ENCODE measurements at places on chromosomes 4 and X. TPM values are rescaled to one million over a fixed set of nuclear protein-coding genes. Genes with fewer than 3 reads are reported as not detected.

- no peaks in the 10 kb centered on the region for H3K4me1 ChIP-seq
- no peak overlapping the region for H3K4me3 ChIP-seq
- H3K27ac ChIP-seq: no peak overlapping the region
- no peak for DNase-seq
- no peaks in the 10 kb centered on the region for H3K27me3 ChIP-seq
These were observed 12.5 kb upstream of the LCORL start for GRCh38 chr4:18034099-18034498.

GRCh38 chr4:110046588-110047049, 133.9 kb downstream of the EGF start:
- H3K4me1 ChIP-seq: no peaks in the 10 kb centered on the region
- no peak overlapping the region for H3K4me3 ChIP-seq
- no peak overlapping the region for H3K27ac ChIP-seq
- H3K36me3 ChIP-seq: no peaks in the 10 kb centered on the region
- no peak for DNase-seq

GRCh38 chrX:10158279-10159144, 1.7 kb downstream of the CLCN4 start:
- H3K4me3 ChIP-seq: peak overlapping the region; percentile 55
- H3K4me1 ChIP-seq: peaks cover 4% of the 10 kb centered on the region
- peak overlapping the region; percentile 79 for H3K27ac ChIP-seq

DNA sequence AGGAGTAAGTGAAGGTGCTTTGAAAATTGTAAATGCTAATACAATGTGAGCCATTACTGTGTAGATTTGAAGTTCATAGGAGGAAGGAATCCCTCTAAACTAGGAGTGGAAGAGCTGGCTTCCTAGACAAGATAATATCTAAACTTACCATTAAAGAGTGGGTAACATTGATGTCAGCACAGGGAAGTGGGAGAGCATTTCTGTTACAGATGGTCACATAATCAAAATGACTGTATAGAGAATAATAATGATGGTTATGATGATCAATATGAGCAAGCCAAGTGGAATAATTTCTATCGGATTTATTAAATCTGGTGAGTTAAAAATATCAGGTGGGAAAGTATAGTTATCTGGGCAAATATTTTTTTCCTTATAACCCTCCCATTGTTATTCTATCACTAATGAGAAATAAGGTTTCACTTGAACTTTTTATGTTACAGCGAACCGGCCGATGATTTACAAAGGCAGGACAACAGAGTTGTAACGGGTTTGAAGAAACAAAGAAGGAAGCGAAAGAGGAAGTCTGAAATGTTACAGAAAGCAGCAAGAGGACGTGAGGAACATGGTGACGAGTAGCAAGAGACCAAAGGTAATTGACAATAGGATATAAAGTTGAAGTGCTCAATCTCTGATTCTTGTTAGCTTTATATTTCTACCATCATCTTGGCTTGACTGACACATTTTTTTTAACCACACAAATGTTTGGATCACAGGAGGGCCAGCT, 43.5 kb downstream of the FMR1NB start:
- no peak overlapping the region for H3K4me3 ChIP-seq
- no peaks in the 10 kb centered on the region for H3K27me3 ChIP-seq
- DNase-seq: no peak

DNA sequence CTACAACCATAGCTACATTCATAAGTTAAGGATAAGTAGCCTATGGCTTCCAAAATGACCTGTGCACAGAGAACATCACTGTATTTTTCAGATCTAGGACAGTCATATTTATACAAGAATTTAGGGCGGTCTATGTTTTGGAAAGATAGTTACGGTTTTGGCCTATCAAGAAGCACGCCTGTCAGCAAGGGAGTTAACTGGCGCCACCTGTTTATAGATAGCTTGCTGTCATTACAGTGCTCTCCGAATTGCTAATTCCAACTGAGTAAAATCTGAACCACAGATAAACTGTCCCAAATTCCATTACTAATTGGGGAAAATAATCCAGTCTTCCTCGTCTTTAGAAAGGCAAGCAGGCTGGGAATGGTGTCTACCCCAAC, 646 bp downstream of the ABCB7 start:
- peak overlapping the region; percentile 57 for H3K4me3 ChIP-seq
- H3K27me3 ChIP-seq: no peaks in the 10 kb centered on the region
- H3K4me1 ChIP-seq: peaks cover 7% of the 10 kb centered on the region
- H3K36me3 ChIP-seq: no peaks in the 10 kb centered on the region
- no peak for DNase-seq

GRCh38 chr4:86283371-86283770, 76.5 kb downstream of the MAPK10 start:
- H3K4me1 ChIP-seq: no peaks in the 10 kb centered on the region
- H3K27ac ChIP-seq: no peak overlapping the region

GRCh38 chr4:148344352-148344751, 97.9 kb downstream of the NR3C2 start:
- H3K27me3 ChIP-seq: no peaks in the 10 kb centered on the region
- peaks cover 22% of the 10 kb centered on the region for H3K4me1 ChIP-seq
- H3K4me3 ChIP-seq: no peak overlapping the region
- DNase-seq: no peak
- no peak overlapping the region for H3K27ac ChIP-seq
- H3K36me3 ChIP-seq: no peaks in the 10 kb centered on the region

DNA sequence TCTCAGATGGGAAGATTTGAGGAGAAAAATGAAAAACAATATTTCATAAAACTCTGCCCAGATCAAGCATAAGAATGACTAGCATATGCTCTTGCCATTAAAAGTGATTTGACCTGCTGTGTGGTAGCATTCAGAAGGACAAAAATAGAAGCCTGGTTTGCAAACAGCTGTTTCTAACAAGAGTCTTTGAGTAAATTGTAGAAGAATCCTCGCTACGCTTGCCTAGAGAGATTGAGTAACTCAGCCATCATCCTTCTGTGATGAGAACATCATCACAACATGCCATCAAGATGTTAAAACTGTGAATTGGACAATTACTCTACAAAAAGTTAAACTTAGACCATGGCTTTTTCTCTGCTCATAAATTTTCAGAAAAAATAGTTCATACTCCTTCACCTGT, 168.9 kb upstream of the PUDP start:
- DNase-seq: no peak
- no peaks in the 10 kb centered on the region for H3K36me3 ChIP-seq
- H3K4me3 ChIP-seq: no peak overlapping the region
- no peaks in the 10 kb centered on the region for H3K4me1 ChIP-seq
- H3K27ac ChIP-seq: no peak overlapping the region
- H3K27me3 ChIP-seq: no peaks in the 10 kb centered on the region

DNA sequence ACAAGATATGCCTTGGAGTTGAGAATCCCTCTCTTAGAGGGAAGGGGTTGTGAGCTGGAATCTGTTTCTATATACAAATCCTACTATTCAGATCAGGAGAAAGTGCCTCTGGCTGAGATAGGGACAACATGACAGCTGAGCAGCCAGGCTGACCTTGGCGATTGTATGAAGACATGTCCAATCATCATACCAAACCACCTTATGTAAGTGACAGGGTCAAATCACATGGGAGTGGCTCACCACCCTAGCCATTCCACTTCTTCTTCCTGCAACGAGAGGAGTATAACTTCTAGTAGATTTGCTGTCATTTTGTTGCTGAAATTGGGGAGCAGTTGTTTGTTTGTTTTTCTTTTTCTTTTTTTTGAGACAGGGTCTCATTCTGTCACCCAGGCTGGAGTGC, 48.3 kb upstream of the TMEM150C start:
- no peak for DNase-seq
- H3K4me1 ChIP-seq: no peaks in the 10 kb centered on the region
- no peaks in the 10 kb centered on the region for H3K27me3 ChIP-seq
- no peaks in the 10 kb centered on the region for H3K36me3 ChIP-seq

DNA sequence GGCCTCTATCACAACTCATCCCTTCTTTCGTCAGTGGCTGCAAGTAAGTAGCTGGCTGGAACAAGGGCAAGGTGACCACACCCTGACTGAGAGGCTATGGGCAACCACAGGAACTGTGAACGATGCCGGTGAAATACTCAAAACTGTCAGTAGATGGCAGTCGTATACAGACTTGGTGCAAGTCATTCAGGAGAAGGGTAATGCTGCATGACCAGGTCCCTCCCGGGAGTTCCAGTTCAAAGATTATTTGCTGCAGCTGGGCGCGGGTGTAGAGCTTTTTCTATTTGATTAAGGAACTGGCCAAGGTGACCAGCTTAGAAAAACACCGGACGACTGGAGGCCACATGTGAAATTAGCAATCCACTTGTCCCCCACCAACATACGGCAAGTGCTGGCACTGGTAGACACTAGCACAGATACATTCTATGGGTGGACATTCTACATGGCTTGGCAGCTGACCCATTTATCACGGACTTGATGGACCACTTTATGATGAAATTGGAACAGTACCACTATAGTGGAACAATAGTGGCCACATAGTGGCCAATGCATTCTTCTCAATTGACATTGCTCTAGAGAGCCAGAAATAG, 726.6 kb downstream of the TRAM1L1 start:
- no peaks in the 10 kb centered on the region for H3K36me3 ChIP-seq
- no peaks in the 10 kb centered on the region for H3K27me3 ChIP-seq
- H3K4me1 ChIP-seq: no peaks in the 10 kb centered on the region
- DNase-seq: peak; percentile 7

DNA sequence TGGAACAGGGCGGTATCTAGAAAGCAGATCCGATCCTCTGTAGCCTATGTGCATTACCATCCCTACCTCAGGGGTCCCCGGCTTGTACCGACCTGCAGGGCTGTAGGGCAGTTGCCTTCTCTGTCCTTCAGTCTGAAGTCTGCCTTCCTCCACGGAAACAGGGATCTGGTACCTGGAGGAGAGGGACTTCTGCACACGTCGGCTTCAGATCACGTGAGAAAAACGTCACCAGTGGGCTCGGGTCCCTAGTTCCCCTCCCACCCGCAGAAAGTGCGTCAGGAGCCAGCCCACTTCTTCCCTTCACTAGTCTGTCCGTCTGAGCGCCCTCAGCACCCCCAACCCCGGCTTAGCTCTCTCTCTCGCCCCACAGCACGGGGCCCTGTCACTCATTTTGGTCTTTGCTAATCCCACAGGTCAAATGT, at the start of gene TCEAL5:
Gene TCEAL5, minus strand, starts transcription at position 170 of the 422 bp plus-strand sequence. CDS start 2,187 bp downstream, outside the sequence.
- H3K27ac ChIP-seq: no peak within 1 kb of the TSS
- peaks cover 43% of the 10 kb centered on the region for H3K27me3 ChIP-seq
- H3K4me3 ChIP-seq: no peak within 1 kb of the TSS
- no peaks in the 10 kb centered on the region for H3K36me3 ChIP-seq
- no peak for DNase-seq

DNA sequence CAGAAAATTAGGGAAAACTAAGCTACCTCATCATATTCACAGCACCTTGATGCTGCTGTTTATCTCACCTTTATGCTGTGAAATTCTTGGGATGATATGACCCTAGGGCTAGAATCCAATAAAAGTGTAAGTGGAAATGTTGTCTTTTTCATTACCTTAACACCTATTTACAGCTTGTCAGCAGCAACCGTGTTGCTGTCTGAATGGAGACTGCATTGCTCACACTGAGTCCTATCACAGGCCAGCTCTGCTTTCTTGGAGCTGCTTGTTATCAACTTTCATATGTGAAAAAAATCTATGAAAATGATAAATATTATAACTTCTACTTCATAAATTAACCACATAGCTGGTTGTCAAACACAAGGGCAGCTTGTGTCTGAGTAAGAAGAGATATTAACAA, 789.5 kb downstream of the TECRL start:
- H3K4me1 ChIP-seq: no peaks in the 10 kb centered on the region
- DNase-seq: no peak
- no peak overlapping the region for H3K4me3 ChIP-seq
- H3K36me3 ChIP-seq: no peaks in the 10 kb centered on the region

DNA sequence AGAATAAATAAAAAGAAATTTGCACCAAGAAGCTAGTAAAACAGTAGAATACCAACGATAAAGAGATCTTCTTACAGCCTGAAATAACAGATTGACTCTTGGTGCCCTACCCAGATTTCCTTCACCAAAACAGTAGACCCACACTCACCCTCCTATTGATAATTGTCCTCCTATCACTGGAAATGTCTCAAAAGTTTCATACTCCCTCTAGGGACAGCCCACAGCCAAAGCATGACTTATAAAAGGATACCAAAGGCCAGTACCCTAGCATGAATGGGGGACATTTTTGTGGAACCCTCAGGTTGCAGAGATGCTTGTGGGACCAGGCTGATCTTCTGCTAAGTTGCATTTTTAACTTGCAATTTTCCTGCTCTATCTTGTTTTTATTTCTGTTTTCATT, 104.1 kb downstream of the INPP4B start:
- H3K36me3 ChIP-seq: no peaks in the 10 kb centered on the region
- no peak overlapping the region for H3K4me3 ChIP-seq
- H3K27me3 ChIP-seq: no peaks in the 10 kb centered on the region

GRCh38 chr4:8112672-8113071, 45.9 kb downstream of the ABLIM2 start:
- DNase-seq: no peak
- peak overlapping the region; percentile 27 for H3K4me3 ChIP-seq
- peak overlapping the region; percentile 99 for H3K27ac ChIP-seq

DNA sequence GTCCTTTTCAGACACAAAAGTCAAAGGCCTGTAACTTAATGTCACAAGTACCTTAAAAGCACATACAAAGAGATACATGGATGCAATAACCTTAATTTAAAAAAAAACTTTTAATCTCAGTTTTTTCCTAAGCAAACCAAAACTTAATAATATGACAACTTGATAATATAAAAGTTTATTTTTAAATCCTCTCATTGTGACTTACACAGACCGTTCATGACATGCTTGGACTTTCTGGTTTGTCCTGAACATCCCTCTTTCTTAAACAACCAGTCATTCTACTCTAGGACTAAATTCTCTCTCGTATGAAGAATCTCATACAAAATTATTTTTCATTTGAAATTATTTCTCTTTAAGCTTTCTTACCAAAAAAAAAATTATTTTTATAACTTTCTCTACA, 43.1 kb upstream of the CYP2U1 start:
- DNase-seq: no peak
- H3K4me3 ChIP-seq: no peak overlapping the region

TMPRSS11B gene
- total RNA-seq: not detected

TEX11 gene
- not detected for total RNA-seq

USP17L11 gene
- total RNA-seq: not detected

TREX2 gene
- not detected for total RNA-seq

ZNF718 gene
- total RNA-seq: 1.3 TPM

BEX1 gene
- not detected for total RNA-seq

EFHC2 gene
- total RNA-seq: 0.11 TPM

COL25A1 gene
- not detected for total RNA-seq

MAD2L1 gene
- 0.33 TPM for total RNA-seq

All from gastrocnemius medialis (tissue), 4 donors.